ENCODE measurements at places on chromosomes 13 and 19. TPM values are rescaled to one million over a fixed set of nuclear protein-coding genes. Genes with fewer than 3 reads are reported as not detected.

Gene PRRG2
- 0.81 TPM for total RNA-seq

Gene CD79A
- total RNA-seq = 4.1 TPM

Gene SIGLEC8
- not detected for total RNA-seq

Gene HSD11B1L
- 2.0 TPM for total RNA-seq

Gene ZFR2
- total RNA-seq = 0.23 TPM

Gene F2RL3
- total RNA-seq = not detected

Gene SLC7A10
- total RNA-seq = not detected

Gene CAMSAP3
- 0.50 TPM for total RNA-seq

Gene WIZ
- total RNA-seq = 22.6 TPM

Gene RPS19
- 2,342 TPM for total RNA-seq

Gene GAS6
- 0.54 TPM for total RNA-seq

Gene BRCA2
- 34.1 TPM for total RNA-seq

Gene SCN1B
- total RNA-seq = 1.6 TPM

Gene DENND1C
- total RNA-seq = 56.3 TPM
